Hematopoietic multipotent progenitor cell (in vitro differentiated cells): ENCODE measurements at places on chromosomes 5 and 9. TPM values are rescaled to one million over a fixed set of nuclear protein-coding genes. Genes with fewer than 3 reads are reported as not detected.

DNA sequence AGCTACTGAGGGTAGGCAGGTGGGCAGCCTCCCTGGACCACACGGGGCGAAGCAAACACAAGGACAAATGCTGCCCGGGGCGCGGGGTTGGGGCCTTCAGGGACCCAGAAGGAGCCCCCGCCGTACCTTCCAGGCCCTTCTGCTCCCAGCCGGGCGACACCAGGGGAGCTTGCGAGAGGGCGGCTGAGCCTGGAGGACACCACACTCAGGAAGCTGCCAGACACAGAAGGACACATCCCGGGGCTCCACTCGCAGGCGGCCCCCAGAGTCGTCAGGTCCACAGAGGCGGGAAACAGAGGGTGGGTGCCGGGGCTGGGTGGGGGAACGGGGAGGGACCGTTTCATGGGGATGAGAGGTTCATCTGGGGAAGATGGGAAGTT lies 58.5 kb upstream of the UBAC1 start:
- DNase-seq, result no peak

DNA sequence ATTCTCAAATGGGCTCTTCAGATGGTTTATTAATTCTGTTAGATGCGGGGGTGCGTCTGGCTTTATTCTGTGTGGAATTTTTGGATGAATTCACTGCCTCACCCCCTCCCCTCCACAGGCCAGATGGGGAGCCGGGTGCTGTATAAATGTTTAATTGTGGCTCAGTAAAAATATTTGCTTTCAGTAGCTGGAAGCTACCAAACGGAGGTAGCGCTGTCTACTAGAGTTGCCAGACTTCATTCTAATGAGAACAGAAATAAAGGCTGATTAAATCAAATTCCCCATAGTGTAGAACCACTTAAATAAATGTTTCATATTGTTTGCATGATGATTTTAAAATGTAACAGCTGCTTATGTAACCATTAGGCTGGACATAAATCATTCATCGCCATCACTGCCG lies 34.5 kb upstream of the KCNMB1 start:
- DNase-seq, result no peak

DNA sequence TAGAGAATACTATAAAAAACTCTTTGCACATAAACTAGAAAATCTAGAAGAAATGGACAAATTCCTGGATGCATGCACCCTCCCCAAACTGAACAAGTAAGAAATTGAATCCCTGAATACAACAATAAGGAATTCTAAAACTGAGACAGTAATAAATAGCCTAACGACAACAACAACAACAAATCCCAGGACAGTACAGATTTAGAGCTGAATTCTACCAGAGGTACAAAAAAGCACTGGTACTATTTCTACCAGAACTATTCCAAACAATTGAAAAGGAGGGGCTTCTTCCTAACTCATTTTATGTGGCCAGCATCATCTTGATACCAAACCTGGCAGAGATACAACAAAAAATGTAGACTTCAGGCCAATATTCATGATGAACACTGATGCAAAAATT lies 394.4 kb upstream of the RORB start:
- no peak for DNase-seq

- no peak for DNase-seq
These were observed 44.5 kb downstream of the TRIO start for GRCh38 chr5:14187660-14188059.

- DNase-seq, result no peak
These were observed 694.6 kb downstream of the DNAH5 start for GRCh38 chr5:13249854-13250253.

DNA sequence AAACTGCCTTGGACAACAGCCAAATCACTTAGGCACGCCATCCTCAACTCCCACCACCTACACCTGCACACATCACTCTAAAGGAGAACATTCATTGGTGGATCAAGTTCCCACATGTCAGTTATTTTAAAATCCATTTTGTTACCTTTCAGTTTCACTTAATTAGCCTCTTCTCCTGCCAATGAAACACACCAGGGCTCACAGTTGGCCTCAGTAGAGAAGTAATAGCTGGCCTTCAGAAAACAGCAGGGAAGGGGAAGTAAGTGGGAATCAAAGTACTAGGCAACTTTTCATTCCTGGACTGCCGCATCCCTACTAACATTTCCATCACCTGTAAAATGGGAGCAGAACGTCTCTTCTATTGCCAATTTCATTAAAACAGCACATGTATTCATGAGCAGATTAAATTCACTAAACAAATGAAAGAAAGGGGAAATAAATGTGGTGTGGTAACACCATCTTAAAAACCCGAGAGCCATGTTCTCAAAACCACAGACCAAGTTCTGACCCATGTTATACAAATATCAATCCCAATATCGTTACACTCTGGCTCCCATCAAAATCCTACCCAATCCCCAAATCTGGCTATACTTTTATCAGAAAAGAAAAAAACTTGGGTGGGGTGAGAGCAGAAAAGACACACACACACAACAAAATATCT lies 1.7 kb downstream of the SIL1 start:
- no peak for DNase-seq

GRCh38 chr5:156879665-156880285 lies 29.7 kb downstream of the PPP1R2B start:
- no peak for DNase-seq

DNA sequence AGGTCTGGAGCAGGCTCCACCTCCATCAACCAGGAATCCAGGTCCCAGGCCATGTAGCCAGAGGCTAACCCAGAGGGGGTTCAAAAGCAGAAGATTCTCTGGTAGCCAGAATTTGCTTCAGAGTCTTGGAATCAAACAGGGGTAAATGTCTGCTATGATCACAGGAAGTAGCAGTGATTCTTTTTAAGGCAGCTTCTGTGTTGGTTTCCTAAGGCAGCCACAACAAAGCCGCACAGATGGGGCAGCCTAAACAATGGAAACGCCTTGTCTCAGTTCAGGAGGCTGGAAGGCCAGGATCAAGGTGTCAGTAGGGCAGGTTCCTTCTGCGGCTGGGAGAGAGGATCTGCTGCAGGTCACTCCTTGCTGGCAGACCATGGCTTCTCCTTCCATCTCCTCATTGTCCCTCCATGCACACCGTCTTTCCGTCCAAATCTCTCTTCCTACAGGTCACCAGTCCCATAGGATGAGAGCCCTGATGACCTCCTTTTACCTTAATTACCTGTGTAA lies 167.3 kb downstream of the ROR2 start:
- no peak for DNase-seq

DNA sequence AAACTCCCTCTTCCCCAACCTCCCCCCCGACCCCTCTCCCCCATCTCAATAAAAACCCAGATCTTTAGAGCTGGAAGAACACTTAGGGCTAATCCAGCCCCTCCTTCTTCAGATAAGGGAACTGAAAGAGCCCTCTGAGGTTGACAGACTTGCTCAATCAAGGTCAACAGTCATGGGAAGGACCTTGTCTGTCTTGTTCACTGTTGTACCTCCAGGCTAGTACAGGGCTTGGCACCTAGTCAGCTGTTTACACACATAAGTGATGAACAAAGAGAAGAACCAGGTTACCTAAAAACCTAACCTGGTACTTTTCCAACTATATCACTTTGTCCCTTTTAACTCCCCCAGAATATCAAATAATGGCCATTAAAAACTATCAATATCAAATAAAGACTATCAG lies 2.4 kb downstream of the TTC39B start:
- no peak for DNase-seq

GRCh38 chr9:81719972-81720371 lies 30.6 kb upstream of the TLE1 start:
- no peak for DNase-seq

GRCh38 chr5:132383261-132383660 lies 13.8 kb downstream of the SLC22A5 start:
- DNase-seq, result no peak

Gene MTMR12
- 16.2 TPM for total RNA-seq

Gene PDE6A
- under 0.01 TPM for total RNA-seq

Gene TNC
- under 0.01 TPM for total RNA-seq

Gene ACTBL2
- not detected for total RNA-seq
